Activated CD4-positive, alpha-beta T cell treated with anti-CD3 and anti-CD28 coated beads, Interleukin-2, amount 10 ng/mL, durations not matched to agents 24 days and 14 days (primary cell): ENCODE measurements at places on chromosomes 5 and 9. TPM values are rescaled to one million over a fixed set of nuclear protein-coding genes. Genes with fewer than 3 reads are reported as not detected.

The FCN2 gene
- total RNA-seq, result not detected in 2 replicates

The PIP5K1B gene
- total RNA-seq, result 56.6 and 58.8 TPM in 2 replicates

The ABCA2 gene
- total RNA-seq, result 25.0 and 25.9 TPM in 2 replicates

The NREP gene
- total RNA-seq, result 21.6 and 22.2 TPM in 2 replicates

The PLEKHG4B gene
- not detected in 2 replicates for total RNA-seq

GRCh38 chr5:93257616-93258015 is 323.4 kb downstream of the NR2F1-AS1 start:
- no peak for DNase-seq

GRCh38 chr5:134227776-134228175 is 1.9 kb upstream of the PPP2CA start:
- DNase-seq, result no peak
